Endothelial cell (in vitro differentiated cells): ENCODE measurements at places on chromosomes 6 and 20. TPM values are rescaled to one million over a fixed set of nuclear protein-coding genes. Genes with fewer than 3 reads are reported as not detected.

The BMP7 gene
- total RNA-seq, result 0.38 TPM

The LPA gene
- total RNA-seq, result not detected

The CALHM5 gene
- total RNA-seq, result 7.2 TPM

The PNPLA1 gene
- not detected for total RNA-seq

The SALL4 gene
- 65.4 TPM for total RNA-seq

The CD24 gene
- 796 TPM for total RNA-seq

The RBBP9 gene
- 16.7 TPM for total RNA-seq

The SLC22A23 gene
- total RNA-seq, result 72.7 TPM

The FOXS1 gene
- total RNA-seq, result 9.6 TPM

The WFDC6 gene
- not detected for total RNA-seq

The GINS1 gene
- total RNA-seq, result 12.3 TPM

The TFAP2A gene
- 0.31 TPM for total RNA-seq

The C2 gene
- total RNA-seq, result 0.82 TPM

The ECT2L gene
- not detected for total RNA-seq

The ENPP3 gene
- total RNA-seq, result 0.64 TPM

The RRAGD gene
- 9.8 TPM for total RNA-seq

The OPRM1 gene
- total RNA-seq, result not detected

The MYCT1 gene
- 178 TPM for total RNA-seq

The TREML1 gene
- 2.3 TPM for total RNA-seq

The MYLK4 gene
- total RNA-seq, result 0.97 TPM

The C20orf96 gene
- total RNA-seq, result 27.5 TPM

The BIRC7 gene
- total RNA-seq, result not detected

The APCDD1L gene
- not detected for total RNA-seq

The TMEM217 gene
- 5.4 TPM for total RNA-seq

The WASF1 gene
- 110 TPM for total RNA-seq

The LGSN gene
- total RNA-seq, result not detected

The SPDEF gene
- not detected for total RNA-seq

The ZSCAN16 gene
- total RNA-seq, result 6.5 TPM

The PHACTR3 gene
- 8.7 TPM for total RNA-seq

The TRIM31 gene
- total RNA-seq, result not detected

The SLC32A1 gene
- total RNA-seq, result 3.4 TPM

The LZTS3 gene
- total RNA-seq, result 6.1 TPM

The APMAP gene
- total RNA-seq, result 95.2 TPM

The RAET1L gene
- not detected for total RNA-seq

The GLP1R gene
- 42.5 TPM for total RNA-seq

The DEFB132 gene
- not detected for total RNA-seq

The SYNDIG1 gene
- 8.1 TPM for total RNA-seq

The PRELID3B gene
- 40.2 TPM for total RNA-seq

The PAK5 gene
- total RNA-seq, result 0.10 TPM

The SCRT2 gene
- total RNA-seq, result not detected

The LRRC73 gene
- 0.28 TPM for total RNA-seq

The SLC17A2 gene
- total RNA-seq, result not detected

The GNAS-AS1 gene
- 4.9 TPM for total RNA-seq

The ASIP gene
- total RNA-seq, result not detected

The TMEM14C gene
- total RNA-seq, result 96.7 TPM

The C6orf141 gene
- total RNA-seq, result 0.77 TPM

The KIAA1755 gene
- total RNA-seq, result not detected

The SLC17A9 gene
- 7.0 TPM for total RNA-seq

The ZMYND8 gene
- total RNA-seq, result 109 TPM

The MPIG6B gene
- not detected for total RNA-seq

The EEF1A2 gene
- 0.31 TPM for total RNA-seq

The CST7 gene
- total RNA-seq, result not detected

The CRISP2 gene
- total RNA-seq, result not detected

The FOXC1 gene
- 112 TPM for total RNA-seq

The SYCP2L gene
- 8.1 TPM for total RNA-seq
